ENCODE measurements at places on chromosomes 5 and 9.
A peak's percentile ranks its signal among the peaks of the same experiment; 100 is the strongest.

DNA sequence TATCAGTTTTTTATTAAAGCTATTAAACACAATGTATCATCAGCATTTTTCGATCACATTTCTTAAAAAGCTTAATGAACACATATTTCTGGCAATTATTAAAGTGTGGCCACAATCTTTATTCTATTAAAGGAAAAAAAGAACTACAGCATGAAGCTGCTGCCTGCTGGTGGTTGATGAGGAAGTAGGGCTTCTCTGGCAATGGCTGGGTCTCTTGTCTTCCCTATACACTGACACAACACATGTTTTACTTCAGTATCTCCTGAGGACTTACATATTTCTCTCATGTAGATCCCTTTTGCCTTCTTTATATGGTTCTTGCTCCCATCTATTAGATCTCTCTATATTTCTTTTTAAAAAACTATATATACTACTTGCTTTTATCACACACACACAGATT is 590.7 kb downstream of the RAB3C start:
- peak; percentile 9 for DNase-seq

DNA sequence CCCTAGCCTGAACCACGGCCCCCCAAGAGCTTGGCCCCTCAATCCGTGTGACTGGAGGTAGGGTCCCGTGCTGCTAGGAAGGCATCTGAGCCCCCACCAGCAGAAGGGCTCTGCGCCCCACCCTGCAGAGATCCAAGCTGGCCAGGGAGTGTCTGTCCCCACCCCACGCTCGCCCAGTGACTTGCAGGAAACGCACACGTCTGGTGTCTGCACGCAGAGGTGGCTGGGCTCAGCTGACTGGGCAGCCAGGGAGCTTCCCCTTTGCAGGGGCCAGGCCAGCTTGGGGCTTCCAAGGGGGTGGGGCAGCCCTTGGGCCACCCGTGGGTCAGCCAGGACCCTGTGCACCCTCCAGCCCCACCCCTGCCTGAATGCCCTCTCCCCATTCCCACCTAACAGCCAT is 24.3 kb downstream of the NOTCH1 start:
- no peak for DNase-seq

- peak; percentile 35 for DNase-seq
Measured at GRCh38 chr9:21585756-21586752, 103.9 kb upstream of the IFNE start.

DNA sequence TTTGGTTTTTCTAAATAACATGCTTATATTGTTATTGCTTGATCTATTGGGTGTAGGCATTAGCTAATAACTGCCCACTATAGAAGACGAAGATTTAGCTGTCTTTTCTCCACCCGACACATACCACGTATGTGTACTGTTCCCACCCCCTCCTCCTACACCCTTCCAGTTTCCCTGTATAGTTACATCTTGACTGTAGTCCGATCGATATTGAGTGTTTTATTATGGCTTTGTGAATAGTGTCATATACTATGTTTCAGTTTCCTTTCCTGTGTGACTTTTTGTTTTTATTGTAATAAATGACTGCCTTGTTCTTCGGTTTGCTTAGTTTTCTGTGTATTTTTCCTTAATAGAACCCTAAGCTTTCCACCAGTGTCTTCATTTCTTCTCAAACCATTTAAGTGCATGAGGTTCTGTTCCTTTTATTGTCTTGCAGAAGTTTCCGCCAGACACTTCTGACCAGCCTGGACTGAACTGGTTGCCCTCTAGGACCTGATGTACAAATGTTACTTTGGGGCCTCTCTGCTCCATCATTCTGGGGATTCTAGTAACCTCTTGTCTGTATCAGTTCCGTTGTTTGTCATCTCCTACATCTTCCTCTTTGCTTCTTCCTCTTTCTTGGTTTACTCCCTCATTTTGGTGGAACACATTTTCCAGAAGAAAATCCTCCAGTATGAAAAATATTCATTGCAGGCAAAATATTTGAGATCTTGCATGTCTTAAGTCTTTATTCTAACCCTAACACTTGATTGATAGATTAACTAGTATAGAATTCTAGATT is 61.8 kb downstream of the PRKACG start:
- DNase-seq = no peak

DNA sequence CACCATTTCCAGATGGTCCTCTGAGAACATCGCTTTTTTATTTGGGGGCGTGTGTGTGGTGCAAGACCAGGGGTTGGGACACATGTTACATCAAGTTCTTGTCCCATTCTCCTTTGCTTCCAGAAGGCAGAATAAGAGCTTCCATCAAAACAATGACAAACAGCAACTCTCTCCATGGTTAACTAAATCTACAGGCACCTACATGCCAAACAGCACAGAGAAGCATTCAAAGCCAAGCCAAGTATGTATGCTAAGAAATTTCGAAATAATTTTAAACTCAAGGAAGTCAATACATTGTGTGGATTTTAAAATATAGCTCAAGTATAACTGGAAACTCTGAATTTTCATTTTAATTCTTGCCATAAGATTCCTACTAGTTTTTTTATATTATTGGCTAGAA is 105.6 kb downstream of the SEC61B start:
- DNase-seq = no peak

DNA sequence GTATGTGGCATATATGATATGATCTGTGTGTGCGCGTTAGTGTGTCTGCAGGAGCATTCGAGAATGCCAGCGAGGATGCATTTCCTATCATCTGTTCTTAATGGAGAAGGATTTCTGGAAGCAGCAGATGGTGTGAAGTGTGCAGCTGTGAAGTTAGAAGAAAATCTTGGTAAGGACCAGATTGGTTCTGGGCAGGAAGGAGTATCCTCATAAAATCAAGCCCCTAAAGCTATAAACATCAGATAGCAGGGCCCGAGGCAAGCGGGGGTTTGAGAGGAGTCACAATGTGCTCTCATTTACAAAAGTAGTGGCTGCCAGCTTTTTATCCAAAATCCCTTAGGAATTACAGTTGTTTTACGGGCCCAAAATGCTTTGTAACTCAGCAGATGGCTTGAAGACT is 40.0 kb downstream of the DAPK1 start:
- DNase-seq = no peak

DNA sequence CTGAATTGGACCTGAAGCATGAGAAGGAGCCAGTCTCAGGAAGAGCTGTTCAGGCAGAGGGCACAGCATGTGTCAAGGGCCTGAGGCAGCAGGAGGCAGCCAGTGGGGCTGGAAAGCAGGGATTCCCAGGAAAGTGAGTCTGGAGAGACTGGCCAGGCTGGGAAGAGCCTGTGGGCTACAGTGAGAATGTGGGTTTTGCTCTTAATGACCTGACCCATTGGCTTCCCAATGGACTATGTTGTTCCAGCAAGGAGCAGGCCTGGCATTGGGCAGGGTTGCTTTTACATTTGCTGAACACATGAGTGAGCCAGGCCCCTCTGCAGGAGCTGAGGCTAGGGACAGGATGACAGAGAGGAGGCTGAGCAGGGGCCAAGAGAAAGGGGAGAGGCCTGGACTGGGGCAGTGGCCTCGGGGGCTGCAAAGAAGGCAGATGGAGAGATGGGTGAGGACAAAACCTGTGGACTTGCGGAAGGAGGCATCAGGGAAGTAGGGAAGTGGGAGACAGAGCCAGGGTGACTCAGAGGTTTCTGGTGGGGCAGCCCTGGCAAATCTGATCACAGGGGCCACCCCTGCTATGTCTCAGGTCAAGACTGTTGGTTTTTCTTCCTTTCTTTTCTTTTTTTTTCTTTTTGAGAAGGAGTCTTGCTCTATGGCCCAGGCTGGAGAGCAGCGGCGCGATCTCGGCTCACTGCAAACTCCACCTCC is 65.9 kb upstream of the NEK6 start:
- DNase-seq = no peak

DNA sequence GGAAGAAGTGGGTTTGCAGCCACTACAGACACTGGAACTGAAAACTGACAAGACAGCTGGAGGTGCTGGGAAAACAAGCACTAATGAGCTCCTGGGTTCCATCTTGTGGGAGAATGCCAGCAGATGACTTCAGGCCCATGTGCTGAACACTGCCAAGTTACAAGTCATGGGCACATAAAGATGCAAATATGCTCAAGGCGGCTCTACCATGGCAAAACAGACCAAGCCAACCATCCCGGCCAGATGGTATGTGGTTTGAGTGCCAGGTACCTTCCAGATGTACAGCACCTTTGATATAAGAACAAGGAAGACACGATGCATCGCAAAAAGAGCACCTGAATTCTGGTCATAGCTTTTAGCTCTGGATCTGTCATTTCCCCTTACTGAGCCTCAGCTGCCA is 19.9 kb downstream of the TNFSF8 start:
- no peak for DNase-seq

DNA sequence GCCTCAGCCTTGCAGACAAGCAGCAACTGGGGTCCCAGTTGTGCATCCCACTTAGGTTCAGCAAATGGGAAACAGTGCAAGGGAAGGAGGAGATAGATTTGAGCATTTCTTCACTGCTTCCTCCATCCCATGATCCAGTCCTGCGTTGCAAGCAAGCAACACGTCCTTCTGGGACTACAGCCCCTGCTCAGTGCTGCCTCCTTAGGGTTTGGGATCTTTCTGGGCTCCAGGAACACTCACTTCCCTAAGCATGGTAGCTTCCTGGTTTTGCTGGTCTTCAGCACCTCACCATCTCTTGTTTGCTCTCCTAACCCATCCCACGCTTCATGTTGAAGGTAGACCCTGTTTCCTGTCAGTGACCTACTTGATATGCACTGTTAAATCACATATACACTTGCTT is 444.7 kb downstream of the MED10 start:
- DNase-seq = no peak

DNA sequence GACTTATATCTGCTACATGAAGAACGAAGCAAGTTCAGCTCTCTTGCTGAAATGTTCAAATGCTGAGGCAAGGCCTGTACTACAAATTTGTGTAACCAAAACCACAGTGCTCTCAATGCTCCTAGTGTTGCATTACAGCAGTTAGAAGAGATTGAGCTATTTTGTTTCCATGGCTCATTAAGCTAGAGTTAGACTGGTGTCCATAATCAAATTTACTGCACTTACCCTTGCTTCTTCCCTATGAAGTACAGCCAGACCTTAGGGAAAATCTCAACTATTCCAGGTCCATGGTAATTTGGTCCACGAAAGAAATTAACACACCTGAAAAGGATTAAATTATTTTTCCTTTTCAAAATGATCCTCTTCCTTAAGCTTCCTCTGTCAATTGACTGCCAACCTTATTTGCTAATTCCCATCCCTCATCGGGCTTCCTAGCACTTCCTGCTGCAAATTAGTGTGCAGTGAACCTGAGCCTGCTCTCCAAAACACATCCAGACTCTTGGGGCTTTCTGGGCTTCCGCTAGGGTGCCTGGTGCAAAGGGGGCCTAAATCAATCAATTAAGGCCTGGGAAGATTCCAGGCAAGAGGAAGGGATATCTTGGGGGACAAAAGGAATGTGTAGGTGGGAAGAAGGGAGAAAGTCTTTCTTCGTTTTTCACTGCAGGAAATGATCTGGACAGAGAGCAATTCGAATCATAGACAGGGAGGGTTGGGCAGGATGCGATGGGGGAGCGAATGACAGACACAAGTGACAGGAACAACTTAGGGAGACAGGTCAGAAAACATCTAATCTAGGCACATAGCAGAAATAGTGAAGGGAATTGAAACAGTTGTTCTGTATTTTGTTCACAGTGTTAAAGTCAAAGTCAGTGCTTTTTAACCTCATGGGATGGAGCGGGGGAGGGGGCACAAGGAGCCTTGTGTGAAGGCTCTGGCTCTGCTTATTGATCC is 542.4 kb downstream of the RAB3C start:
- peak; percentile 37 for DNase-seq

DNA sequence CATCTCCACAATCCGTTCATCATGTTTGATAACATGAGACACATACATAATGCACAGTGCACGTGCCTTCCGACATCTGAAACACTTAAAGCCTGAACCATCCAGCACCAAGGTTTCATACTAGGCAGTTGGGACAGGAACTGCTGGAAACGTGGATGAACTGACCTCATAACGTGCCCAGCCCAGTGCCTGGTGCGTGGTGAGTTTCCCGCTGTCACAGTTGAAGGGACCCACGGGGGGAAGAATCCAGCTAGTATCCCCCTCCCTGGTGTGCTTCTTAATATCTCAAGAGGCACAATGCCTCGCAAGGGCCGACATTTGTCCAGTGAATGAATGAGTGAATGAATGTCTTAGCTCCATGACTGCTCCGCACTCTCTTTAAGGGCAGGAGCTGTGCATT is 23.2 kb downstream of the BARX1 start:
- DNase-seq = no peak

- no peak for DNase-seq
Measured at GRCh38 chr5:142800776-142801494, 30.8 kb downstream of the ARHGAP26 start.

DNA sequence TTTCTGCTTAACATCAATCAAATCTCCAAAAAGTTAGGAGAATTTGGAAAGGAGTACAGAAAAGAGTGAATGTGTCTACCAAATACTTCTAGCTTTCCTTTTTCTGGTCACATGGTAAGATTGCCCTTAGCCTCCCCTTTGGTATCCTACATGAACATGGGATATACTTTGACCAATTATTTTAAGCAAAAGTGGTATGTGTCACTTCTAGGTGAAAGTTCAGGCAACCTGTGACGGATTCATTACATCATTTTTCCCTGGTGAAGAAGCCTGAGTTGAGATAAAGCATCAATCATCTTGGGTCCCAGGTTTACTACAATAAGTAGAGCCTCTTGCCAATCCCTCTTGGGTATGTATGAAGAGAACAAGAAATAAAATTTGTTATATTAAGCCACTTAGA is 419.2 kb downstream of the PDE4D start:
- no peak for DNase-seq

DNA sequence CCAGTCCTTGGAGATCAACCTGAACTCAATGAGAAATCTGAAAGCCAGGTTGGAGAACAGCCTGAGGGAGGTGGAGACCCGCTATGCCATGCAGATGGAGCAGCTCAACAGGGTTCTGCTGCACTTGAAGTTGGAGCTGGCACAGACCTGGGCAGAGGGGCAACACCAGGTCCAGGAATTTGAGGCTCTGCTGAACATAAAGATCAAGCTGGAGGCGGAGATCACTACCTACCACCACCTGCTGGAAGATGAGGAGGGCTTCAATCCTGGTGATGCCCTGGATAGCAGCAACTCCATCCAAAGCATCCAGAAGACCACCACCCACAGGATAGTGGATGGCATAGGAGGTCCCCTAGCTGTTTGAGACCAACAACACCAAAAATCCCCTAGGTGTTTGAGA is 30.5 kb upstream of the SPZ1 start:
- DNase-seq = no peak

- no peak for DNase-seq
Measured at GRCh38 chr5:158590746-158591300, 508.9 kb downstream of the EBF1 start.

GRCh38 chr5:32630867-32631491 is 45.6 kb downstream of the SUB1 start:
- no peak for DNase-seq

Data from astrocyte of the spinal cord (primary cell).